Foreskin fibroblast (primary cell): ENCODE measurements at places on chromosomes 6 and 20.
A peak's percentile ranks its signal among the peaks of the same experiment; 100 is the strongest.

- no peak for DNase-seq
These were observed 361.1 kb downstream of the FARS2 start for GRCh38 chr6:5622276-5623005.

- peak; percentile 62 for DNase-seq
These were observed 8.3 kb upstream of the TTPAL start for GRCh38 chr20:44467289-44467883.

GRCh38 chr20:24432046-24432442 is 37.4 kb upstream of the SYNDIG1 start:
- no peak for DNase-seq

GRCh38 chr6:136083540-136083939 is 166.6 kb downstream of the MTFR2 start:
- DNase-seq = no peak

- DNase-seq = peak; percentile 46
These were observed 140.9 kb downstream of the GRIK2 start for GRCh38 chr6:101534386-101534785.

DNA sequence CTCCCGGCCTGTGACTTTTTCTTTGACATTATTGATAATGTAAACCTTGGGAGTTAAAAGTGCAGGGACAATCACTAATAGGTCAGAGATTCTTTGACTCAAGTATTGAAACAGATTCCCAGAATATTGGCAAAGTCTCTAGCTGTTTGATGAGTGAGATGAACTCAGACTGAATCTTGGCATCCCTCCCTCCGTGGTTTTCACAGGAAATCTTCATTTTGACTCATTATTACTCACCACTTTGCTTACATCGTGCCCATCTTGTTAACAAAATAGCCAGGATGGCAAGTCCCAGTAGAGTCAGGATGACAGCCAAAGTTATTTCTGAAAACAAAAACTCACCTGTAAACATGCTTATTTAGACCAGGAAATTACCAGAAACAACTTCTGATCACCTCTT is 2.0 kb downstream of the TSBP1 start:
- peak; percentile 89 for DNase-seq

- peak; percentile 42 for DNase-seq
These were observed 155.4 kb downstream of the NRN1 start for GRCh38 chr6:5851261-5851757.

DNA sequence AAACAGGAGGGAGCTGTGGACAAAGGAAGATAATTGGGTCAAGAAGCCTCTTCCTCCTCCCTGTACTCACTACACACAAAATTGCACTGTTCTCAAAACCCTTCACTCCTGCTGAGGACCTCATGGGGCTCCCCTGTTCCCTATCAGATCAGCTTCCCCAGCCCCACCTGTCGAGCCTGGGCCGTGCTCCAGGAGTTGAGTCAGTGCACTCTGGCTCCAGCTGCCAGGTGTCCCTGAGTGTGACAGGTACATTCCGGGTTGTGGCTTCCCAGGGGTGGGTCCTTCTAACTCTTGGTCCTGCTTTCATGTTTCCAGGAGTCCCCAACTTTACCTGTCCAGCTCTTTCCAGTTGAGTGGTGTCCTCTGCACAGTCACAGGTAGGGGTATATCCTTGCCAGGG is 8.4 kb downstream of the RAB5IF start:
- DNase-seq = no peak

GRCh38 chr20:63752411-63753101 is 13.0 kb downstream of the SLC2A4RG start:
- DNase-seq = no peak

- DNase-seq = no peak
These were observed 320.0 kb upstream of the FLRT3 start for GRCh38 chr20:14657266-14658005.
